ENCODE measurements at places on chromosomes 7 and 10. TPM values are rescaled to one million over a fixed set of nuclear protein-coding genes. Genes with fewer than 3 reads are reported as not detected.

- no peak for DNase-seq
These were observed 29.5 kb downstream of the FOXK1 start for GRCh38 chr7:4711634-4712033.

Gene BHLHA15
- not detected for total RNA-seq

DNA sequence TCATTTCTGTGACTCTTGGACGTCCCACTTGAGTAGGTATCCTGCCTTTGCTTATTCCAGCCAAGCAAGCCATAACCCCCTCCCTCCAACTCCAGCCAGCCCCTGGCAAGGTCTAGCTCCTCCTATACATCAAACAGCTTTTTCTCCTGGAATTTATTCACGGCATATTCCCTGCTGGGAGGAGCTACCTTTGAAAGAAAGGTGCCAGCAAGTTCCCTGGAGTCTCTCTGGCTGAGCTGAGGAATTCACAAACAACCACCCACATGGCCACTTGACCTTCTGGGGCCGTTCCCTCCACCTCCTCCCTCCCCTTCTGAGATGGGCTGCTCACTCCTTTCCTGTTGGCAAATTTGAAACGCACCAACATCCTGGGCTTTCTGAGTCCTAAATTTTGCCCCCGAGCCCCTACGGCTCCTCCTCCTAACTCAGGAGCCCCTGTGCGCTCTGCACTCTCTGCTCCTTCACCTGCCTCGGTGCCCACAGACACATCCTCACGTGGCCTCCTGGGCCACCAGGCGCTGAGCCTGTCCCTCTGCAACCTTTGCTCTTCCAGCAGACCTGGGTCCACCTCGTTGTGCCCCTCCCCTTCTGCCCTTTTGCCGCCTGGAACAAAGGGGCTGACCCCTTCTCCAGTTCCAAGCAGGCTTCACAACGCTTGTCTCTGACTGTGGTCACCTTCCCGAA lies 48.0 kb downstream of the HSPA12A start:
- DNase-seq: no peak

Gene CALML3
- total RNA-seq: not detected

Gene ELFN1
- 2.5 TPM for total RNA-seq

- no peak for DNase-seq
These were observed 25.0 kb downstream of the FOXP2 start for GRCh38 chr7:114439581-114439980.

DNA sequence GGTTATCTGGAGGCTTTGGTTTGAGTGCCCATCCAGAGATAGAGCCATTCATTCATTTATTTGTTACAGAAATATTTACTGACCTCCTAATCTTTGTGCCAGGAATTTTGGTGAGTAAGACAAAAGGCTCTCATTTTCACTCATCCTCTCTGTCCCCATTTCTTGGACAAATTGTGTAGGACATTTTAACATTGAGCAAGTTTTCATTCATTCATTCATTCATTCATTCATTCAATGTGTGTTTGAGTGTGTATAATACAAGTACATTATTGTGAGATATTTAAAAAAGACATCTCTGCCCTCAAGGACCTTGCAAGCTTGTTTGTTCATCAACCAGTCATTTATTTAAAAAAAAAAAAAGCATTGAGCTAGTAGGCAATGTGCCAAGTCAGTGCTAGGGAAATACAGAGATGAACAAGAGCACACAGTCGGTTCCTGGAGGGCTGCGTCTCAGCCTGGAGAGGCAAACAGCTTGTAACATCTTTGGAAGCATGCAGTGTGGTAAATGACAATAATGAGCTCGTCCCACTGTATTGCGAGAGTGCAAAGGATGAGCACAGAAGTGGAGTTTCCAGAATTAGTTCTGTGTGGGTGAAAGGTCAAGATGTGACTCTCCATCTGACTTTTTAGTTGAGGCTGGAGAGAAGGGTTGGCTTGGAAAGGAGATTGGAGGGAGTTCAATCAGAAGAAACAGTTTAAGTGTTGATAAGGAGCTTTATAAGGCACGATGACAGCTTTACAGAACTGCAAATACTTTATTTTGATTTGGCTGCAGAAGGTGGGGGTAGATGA lies 50.5 kb upstream of the HBP1 start:
- DNase-seq: peak; percentile 23

DNA sequence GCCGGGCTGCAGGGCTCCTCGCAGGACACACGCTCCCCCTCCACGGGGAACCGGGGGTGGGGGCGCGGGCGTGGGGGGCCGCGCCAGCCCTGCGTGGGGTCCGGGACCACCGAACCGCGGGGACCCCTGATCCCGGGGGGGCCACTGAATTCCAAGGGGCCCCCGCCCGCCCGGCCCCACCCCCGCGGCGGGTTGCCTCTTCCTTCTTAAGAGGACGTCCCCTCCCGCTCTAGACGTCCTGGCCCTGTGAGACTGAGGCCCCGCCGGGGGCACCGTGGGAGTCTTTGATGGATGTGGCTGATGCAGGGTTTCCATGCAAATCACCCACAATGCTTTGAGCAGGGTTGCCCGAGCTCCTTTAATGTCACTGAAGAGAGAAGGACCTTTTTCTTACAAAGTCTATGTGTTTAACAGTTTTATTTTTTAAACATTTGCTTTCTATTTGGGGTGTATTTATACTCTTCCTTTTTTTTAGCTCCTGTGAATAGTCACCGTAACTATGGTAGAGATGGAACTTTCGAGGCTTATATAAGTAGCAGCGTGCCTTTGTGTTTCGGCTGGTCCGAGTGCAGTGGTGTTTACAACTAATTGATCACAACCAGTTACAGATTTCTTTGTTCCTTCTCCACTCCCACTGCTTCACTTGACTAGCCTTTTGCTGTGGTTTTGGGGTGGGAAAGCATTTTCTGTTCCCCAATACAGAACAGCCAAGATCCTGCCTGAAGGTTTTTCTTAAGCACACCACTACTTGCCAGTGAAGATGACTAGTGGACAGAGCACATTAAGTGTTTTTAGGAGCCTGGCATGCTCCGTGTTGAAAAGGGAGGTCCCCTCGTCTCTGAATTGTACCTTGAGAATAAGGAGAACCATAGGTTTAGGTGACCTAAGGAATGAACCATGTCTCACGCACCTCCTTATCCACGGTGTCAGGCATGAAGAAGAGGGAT lies 44.8 kb downstream of the PDIA4 start:
- peak; percentile 77 for DNase-seq

GRCh38 chr10:29914986-29915785 lies 144.2 kb downstream of the JCAD start:
- no peak for DNase-seq

GRCh38 chr7:96014617-96015016 lies 242.3 kb downstream of the DYNC1I1 start:
- DNase-seq: no peak

DNA sequence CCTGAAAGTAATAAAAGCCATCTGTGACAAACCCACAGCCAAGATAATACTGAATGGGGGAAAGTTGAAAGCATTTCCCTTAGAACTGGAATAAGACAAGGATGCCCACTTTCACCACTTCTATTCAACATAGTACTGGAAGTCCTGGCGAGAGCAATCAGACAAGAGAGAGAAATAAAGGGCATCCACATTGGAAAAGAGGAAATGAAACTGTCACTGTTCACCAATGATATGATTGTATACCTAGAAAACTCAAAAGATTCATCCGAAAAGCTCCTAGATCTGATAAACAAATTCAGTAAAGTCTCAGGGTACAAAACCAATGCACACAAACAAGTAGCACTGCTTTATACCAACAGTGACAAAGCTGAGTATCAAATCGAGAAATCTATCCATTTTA lies 581.7 kb upstream of the TEX47 start:
- no peak for DNase-seq

- DNase-seq: no peak
These were observed 386.9 kb downstream of the GALNT17 start for GRCh38 chr7:71518880-71519279.

Gene FEZF1
- not detected for total RNA-seq

Gene SPDYE6
- total RNA-seq: not detected

- no peak for DNase-seq
These were observed 183.6 kb upstream of the NFE2L3 start for GRCh38 chr7:25968205-25968993.

Gene PIK3CG
- 12.1 TPM for total RNA-seq

GRCh38 chr7:19020062-19020461 lies 97.4 kb downstream of the TWIST1 start:
- no peak for DNase-seq

- DNase-seq: no peak
These were observed 109.6 kb downstream of the KIF20B start for GRCh38 chr10:89810908-89811525.

DNA sequence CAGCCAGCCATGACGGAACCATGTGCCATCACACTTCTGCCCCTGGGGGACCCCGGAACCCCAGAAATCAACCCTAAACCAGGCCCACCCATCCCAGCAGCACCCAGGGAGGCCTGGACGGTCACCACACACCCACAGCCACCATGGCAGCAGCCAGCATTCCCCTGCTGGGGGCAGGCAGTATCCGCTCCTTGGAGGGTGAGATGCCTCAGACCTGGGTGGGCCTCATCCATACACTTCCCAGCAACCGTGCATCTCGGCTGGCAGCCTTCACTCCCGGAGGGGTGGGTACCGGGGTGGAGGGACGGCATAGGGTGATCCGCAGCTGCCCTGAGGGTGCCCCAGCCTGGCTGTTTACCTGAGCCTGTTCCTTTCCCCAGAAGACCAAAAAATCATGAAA lies 69.1 kb upstream of the FAM20C start:
- no peak for DNase-seq

GRCh38 chr10:5297466-5297865 lies 67.3 kb upstream of the UCN3 start:
- no peak for DNase-seq

DNA sequence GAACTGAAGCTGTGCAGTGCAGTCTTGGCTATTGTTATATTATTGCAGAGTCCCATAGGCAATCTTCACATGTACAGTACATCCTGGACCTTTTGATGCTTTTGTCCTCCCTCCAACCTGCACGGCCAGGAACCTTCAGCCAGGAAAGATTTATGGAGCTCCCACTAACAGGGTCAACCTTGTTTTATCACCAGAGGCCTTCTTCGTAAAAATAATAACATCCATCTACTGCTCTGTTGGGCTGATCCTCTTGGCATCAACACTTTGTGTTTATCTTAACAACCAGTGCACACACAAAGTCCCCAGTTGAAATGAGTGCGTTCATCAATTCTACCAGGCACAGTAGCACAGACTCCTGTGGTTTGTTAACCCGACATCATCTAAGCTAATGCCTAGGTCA lies 72.4 kb downstream of the AGMO start:
- no peak for DNase-seq

Gene WDFY4
- 4.9 TPM for total RNA-seq

- no peak for DNase-seq
These were observed 46.0 kb downstream of the ATAD1 start for GRCh38 chr10:87771871-87772500.

DNA sequence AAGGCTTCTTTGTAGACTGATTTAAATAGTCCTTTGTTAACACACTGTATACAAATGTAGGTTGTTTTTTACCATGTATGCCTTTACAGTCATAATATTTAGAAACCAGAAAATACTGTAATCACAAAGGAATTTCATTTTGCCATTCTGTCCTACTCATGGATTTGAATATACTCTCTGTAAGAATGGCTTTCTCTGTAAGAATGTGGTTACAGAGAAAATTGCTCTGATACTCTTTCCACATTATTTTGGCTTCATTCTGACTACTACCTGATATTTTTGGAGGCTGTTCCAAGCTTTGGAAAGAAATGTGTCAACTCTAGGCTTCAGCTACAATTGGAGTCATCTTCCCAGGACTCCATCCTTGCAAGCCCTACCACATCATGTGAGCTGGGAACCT lies 23.5 kb downstream of the CH25H start:
- no peak for DNase-seq

Gene SNCG
- 69.2 TPM for total RNA-seq

Gene FAM171A1
- total RNA-seq: 19.6 TPM

Gene CCDC146
- total RNA-seq: 25.7 TPM

DNA sequence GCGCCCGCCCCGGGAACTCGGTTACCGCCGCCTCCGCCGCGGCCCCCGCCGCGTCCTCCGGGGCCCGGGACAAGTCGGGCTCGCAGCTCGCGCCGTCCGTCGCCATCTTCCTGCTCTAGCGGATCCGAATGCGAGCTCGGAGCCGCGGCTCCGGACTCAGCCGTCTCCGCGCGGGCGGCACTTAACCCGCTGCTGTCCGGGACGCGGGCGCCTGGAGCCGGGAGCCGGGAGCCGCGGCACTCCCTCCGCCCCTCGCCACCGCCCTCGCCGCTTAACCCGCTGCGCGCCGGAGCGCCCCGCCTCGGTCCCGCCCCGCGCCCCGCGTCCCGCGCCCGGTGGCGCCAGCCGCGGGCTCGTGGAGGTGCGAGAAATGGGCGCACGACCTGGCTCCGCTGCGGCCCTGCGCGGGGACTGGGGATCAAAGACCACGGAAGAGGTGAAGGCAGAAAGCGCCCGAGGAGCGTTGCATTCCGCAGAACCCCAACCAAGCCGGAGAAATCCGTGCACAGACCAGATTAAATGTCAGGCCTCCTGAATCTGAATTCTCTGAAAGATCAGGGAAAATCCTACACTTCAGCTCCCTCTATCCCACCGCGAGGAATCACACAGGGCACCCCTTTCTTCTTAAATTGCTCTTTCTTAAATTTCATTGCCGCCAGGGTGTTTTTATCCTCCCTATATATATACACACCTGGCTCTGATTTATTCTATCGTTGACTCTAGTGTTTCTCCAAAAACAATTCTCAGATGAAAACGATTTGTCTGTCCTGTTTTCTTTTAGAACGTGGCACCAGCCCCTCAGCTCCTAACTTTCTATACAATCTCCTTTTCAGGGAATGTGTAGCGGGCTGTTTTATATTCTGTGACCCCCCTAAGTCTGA lies at the start of gene CTTNBP2:
TSS of gene CTTNBP2 (minus strand) at position 132 of the 881 bp plus-strand sequence. CDS start at position 106, 26 bp downstream.
- no peak for DNase-seq

Gene GJD4
- not detected for total RNA-seq

GRCh38 chr7:94265456-94265855 lies 129.2 kb upstream of the COL1A2 start:
- DNase-seq: no peak

Gene NUP205
- 50.6 TPM for total RNA-seq

GRCh38 chr10:100562008-100562672 lies 26.4 kb downstream of the HIF1AN start:
- DNase-seq: no peak

Gene CARD11
- total RNA-seq: 5.0 TPM

- DNase-seq: no peak
These were observed 33.4 kb downstream of the MACROH2A2 start for GRCh38 chr10:70085975-70086613.

DNA sequence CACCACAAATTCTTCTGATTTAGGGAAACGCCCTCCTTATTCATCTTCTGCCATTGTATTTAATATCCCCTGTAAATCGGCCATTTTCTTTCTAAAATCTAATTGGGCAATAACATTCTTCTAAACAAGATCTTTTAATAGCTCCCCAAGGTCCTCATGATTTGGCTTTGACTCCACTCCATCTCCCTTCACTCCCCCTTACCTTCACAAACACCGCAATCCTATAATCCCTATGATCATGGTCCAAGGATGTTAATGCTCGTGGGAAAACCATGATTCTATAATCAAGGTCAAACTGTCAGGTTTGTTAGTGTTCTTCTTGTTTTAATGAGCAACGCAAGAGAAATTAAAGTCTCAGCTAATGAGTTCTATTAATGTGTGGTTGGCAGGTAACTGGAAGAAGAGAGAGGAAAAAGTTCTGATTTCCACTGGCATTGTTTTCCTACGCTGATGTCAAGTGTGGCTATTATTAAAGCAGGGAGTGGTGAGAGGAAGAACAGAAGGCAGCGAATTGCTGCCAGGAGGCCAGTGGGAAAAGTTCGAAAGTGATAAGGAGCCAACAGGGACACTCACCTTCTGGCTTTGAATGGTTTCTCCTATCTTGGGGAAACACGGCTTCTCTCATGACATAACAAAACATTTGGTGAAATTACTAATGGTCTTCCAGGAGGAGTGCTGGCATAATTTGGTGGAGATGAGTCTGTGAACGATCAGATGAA lies 28.1 kb downstream of the LRRC72 start:
- no peak for DNase-seq
